Activated CD4-positive, alpha-beta T cell treated with anti-CD3 and anti-CD28 coated beads, Interleukin-2, amount 50 U/mL, for 1 hour (primary cell): ENCODE measurements at places on chromosomes 1 and 21.

GRCh38 chr1:23611601-23612327 is 52.5 kb upstream of the ID3 start:
- peak; percentile 34 for DNase-seq

DNA sequence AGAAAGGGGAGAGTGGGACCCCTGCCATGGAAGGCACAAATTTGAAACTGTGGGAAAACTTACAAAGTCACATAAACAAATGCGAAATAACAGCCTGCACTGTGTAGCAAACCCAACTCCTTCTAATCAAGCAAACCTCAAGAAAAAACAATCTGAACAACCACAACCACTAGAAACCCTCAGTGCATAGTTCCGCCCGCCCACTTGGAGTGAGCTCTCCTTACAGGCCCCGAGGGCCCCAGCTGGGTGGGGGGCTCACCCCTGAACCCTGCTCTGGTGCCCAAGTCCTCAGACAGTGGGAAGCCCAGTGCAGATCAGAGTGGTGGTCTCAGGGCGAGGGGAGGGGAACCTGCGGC is 931 bp upstream of the MXRA8 start:
- no peak for DNase-seq

- no peak for DNase-seq
Observed at GRCh38 chr1:101278238-101278637, 41.4 kb downstream of the S1PR1 start.

DNA sequence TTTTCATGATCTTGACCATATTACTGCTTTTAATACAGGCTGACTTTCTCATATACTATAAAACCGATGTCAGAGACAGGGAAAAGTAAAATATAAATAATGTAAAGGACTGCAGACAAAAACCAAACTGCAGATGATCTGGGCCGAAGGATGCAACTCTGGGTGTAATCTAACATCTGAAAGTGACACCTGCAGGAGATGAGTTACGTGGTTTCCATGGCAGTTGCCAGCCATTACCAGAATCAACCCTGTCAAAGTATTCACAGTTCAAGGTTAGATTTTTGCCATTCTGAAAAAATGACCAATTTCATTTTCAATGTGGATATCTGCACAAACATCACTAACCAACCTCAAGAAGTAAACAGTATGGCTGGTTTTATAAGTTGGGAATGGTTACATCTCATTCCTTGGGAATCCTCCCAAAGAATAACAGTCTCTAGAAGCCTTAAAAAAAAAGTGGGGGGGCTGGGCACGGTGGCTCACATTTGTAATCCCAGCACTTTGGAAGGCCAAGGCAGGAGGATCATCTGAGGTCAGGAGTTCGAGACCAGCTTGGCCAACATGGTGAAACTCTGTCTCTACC is 27.7 kb downstream of the DNAJC11 start:
- DNase-seq: no peak

GRCh38 chr1:59689730-59690129 is 125.0 kb upstream of the HOOK1 start:
- DNase-seq: no peak

DNA sequence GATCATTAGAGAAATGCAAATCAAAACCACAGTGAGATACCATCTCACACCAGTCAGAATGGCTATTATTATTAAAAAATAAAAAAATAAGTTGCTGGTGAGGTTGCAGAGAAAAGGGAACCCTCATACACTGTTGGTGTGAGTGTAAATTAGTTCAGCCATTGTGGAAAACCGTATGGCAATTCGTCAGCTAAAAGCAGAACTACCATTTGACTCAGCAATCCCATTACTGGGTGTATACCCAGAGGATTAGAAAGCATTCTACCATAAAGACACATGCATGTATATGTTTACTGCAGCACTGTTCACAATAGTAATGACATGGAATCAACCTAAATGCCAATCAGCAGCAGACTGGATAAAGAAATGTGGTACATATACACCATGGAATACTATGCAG is 42.2 kb downstream of the GIPC2 start:
- DNase-seq: no peak

- DNase-seq: no peak
Observed at GRCh38 chr1:204147406-204148383, 4.1 kb downstream of the ETNK2 start.

- no peak for DNase-seq
Observed at GRCh38 chr1:33131191-33131590, 50.2 kb downstream of the AZIN2 start.

GRCh38 chr1:234958706-234959657 is 169.7 kb downstream of the TOMM20 start:
- no peak for DNase-seq

- no peak for DNase-seq
Observed at GRCh38 chr1:168360151-168361021, 79.7 kb downstream of the TBX19 start.

DNA sequence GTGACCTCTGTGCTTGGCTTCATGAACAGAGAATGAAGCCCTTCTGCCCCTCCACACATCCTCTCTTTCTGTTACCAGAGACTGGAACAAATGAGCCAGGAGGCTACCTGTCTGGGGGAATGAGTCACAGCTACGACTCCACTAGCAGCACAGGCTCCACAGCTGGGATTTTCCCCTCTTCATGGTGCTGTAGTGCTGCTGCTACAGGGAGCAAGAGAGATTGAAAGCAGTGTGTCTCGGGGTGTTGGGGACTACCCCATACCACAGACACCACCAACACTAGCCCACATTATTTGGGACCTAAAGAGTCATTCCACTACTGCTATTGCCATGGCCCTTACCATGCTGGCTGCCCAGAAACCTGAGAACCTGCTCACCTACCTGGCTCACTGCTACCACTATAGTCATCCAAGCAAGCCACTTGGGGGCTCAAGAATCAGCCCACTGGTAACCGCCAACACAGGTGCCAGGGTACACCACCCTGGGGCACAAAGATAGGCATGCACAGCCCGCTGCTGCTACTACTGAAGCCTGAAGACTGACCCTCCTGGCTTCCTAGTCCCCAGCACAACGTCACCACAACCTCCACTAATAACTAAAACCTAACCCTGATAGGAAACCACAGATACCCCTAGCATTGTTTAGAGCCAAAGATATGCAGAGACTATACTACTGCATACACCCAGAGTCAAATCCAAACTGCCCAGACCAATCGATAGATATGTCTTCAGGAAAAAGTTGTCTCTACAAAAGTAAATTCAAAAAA is 17.7 kb downstream of the CD1E start:
- DNase-seq: no peak

DNA sequence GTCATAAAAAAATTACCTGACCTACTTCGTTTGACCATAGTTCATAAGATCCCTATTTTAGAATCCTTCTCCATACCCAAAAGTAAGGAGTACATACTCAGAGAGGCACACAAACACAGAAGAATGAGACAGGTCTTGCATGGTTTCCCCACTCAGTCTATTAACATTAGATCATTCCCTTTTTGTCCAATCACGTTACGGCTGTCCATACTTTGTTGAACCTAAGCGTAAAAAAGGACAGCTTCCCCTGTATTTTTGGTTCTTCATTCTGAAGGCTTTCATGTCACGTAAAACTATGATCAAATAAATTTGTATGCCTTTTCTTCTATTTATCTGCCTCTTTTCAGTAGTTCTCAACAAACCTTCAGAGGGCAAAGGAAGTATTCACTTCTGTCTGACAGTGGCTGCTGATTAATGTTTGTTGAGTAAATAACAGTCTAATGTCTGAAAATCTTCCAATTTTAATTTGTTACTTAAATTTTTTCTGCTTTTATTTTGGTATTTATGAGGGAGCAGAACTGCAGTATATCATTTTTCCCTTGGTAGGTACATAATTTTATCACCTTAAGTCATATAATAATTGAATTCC is 16.4 kb downstream of the PKN2 start:
- DNase-seq: no peak
